ENCODE measurements at places on chromosomes 2 and 18.

DNA sequence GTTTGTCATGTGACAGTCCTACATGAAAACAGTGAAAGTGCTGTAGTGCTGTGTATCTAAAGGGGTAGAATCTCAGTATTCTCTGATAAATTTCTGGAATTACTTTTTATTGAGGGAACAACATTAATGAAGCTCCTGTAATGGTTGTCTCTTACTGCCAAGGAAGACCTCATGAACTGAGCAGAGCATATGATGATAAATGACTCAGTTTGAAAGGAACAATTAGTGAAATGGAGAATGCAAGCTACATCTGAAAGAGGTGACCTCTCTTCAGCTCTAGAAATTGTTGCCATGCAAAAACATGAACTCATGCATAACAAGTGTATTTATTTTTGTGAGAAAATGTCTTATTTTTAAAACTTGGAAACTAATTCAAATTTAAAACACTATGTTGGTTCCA, 93.6 kb downstream of the SCN9A start:
- DNase-seq = no peak

GRCh38 chr2:57080035-57080434, 896.2 kb downstream of the CCDC85A start:
- DNase-seq = no peak

- DNase-seq = no peak
These were observed 60.0 kb downstream of the GDF7 start for GRCh38 chr2:20726913-20727312.

DNA sequence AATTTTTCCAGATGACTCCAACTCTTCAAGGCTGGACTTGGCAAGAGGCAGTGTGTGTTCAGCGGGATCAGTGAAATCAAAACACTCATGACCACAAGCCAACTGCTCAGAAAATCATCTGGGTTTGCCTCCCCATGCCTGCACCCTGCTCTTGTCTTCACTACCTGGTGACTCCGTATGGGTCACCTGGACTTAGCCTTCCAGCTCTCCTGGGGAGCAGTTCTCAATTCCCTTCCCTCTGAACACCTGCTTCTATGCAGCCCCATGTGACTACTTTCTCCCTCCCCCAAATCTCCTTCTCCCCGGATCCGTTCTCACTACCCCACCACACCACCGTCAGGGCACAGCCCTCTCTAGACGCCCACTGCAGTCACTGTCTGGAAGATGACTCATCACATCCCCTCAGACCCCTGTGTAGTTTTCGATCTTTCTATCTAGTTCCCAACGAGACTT, 130.2 kb upstream of the ID2 start:
- DNase-seq = no peak

- no peak for DNase-seq
These were observed 3.3 kb upstream of the TANC1 start for GRCh38 chr2:158965107-158965506.
